Epithelial cell of esophagus (primary cell): ENCODE measurements at places on chromosomes 7 and 10.

GRCh38 chr7:151993977-151994676, 31.3 kb upstream of the GALNT11 start:
- peak; percentile 70 for DNase-seq

GRCh38 chr10:50346942-50347341, 95.6 kb upstream of the ASAH2 start:
- peak; percentile 24 for DNase-seq

GRCh38 chr7:74256491-74257408, 2.6 kb upstream of the RFC2 start:
- DNase-seq: no peak

- DNase-seq: no peak
Observed at GRCh38 chr7:128799451-128799850, 7.7 kb downstream of the CCDC136 start.

DNA sequence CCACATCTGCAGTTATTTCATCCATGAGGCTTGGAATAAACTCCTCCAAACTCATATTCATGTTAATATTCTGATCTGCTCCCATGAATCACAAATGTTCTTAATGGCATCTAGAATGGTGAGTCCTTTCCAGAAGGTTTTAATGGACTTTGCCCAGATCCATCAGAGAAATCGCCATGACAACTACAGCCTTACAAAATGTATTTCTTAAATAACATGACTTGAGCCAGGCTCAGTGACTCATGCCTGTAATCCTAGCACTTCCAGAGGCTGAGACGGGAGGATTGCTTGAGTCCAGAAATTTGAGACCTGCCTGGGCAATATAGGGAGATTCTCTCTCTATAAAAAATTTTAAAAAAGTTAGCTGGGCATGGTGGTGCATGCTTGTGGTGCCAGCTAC, 102.1 kb upstream of the TMEM168 start:
- peak; percentile 21 for DNase-seq

DNA sequence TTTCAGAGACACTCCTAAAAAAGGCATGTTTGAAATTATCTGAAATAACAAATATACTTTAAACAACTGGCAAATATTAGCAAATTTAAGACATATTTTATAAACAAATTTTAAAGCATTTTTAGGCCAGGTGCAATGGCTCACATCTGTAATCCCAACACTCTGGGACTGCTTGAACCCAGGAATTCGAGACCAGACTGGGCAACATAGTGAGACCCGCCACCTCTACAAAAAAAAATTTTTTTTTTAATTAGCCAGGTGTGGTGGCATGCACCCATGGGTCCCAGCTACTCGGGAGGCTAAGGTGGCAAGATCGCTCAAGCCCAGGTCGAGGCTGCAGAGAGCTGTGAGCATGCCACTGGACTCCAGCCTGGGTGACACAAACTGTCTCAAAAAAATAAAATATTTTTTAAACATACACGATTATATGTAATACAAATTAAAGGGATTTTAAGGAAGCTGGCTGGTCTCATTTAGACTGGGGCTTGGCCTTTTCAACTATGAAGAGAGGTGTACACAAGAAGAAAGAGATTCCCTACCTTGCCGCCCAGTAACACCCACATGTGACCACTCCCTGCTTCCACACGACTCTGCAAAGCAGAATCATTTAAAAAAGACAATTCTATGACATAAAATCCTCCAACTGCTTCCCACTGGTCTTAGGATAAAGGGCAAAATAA, 7.5 kb downstream of the LARP4B start:
- no peak for DNase-seq

DNA sequence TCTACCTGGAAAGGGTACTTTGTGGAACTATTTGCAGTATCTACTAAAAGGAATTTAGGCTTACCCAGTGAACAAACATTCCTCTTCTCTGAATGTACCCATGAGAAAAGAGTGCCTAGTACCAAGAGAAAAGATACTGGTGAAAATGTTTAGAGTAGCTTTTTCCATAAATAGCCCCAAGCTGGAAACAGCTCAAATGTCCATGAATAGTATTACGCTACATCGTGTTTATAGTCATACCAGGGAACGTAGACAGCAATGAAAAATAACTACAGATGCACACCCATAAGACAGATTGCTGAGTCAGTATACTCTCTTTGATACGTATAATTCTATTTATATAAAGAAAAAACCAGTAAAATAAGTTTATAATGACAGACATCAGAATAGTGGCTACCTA, 285.9 kb downstream of the KLF6 start:
- DNase-seq: peak; percentile 54

DNA sequence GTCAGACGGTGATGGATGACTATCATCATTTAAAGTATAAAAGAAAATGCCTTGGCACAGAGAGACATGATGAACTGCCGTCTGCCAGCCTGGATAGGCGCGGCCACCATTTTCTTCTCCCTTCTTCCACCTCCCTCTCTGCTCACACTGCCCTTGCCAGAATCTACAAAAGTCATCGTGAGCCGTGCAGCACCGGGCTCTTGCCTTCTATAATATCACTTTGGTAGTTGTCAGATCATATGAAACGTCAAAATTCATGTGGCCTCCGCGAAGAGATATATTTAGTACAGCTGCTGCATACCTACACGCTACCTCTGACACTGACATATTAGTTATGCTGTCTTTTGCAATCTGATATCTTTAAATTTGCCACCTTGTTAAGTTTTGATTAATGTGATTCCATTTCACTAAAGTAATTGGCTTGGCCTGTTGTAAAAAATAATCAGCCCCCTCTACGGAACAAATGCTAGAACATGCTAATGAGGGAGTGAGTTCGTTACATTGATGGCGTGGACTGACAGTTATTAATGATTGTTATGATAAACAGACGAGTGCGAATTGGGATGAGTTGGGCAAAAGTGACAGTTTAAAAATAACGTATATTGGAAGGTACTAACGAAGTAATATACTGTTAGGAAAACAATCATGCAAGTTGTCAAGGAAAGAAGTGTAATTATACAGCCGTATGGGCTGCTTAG, 214.9 kb downstream of the LRMDA start:
- DNase-seq: no peak

DNA sequence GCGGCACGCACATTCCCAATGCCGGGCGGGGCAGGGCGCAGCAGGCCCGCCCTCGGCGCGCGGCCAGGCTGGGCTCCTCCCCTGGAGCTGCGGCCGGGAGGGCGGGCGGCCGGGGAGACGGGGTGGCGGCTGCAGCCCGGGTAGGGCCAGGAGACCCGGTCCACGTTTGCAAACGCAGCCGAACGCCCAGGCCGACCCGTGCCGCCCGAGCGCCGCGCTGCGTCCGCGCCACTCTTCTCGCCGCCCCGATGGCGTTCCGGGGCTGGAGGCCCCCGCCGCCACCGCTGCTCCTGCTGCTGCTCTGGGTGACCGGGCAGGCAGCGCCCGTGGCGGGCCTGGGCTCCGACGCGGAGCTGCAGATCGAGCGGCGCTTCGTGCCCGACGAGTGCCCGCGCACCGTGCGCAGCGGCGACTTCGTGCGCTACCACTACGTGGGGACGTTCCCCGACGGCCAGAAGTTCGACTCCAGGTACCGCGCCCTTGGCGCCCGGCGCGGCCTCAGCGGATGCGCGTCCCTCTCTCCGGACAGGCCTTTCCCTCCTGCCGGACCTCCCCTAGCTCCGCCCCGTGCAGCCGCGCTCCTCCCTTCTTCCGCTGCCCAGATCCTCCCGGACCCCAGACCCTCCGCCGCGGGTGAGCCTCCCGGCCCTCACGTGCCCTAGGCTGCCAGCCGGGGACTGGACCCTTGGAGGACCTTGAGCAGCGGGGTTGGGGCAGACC, at the start of gene FKBP9:
TSS of gene FKBP9 (plus strand) at position 115 of the 720 bp plus-strand sequence. CDS start at position 249, 134 bp downstream.
- DNase-seq: peak; percentile 85
